Mesendoderm (in vitro differentiated cells): ENCODE measurements at places on chromosomes 2 and 18.

DNA sequence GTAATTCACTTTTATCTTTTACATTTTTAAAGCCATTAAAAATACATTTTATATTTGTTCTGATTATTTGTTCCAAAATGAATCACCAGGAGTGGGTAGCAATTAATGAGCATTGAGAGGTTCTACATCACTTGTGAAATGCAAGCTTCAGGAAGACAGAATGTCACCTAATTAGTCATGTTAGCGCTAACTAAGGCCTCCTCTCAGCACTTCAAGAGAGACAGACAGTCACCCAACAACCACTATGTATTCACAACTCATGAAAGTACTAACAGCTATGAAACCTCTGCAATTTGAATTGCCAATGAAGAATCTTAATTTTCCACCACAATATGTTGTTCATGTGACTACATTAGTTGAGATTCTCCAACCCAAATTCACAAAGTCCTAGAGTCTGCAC is 611.0 kb downstream of the KCNJ3 start:
- no peaks in the 10 kb centered on the region for H3K36me3 ChIP-seq
- H3K4me3 ChIP-seq = no peak overlapping the region
- H3K4me1 ChIP-seq = no peaks in the 10 kb centered on the region
- H3K27me3 ChIP-seq = no peaks in the 10 kb centered on the region

GRCh38 chr2:17460371-17461086 is 57.7 kb downstream of the RAD51AP2 start:
- no peak overlapping the region for H3K4me3 ChIP-seq
- no peaks in the 10 kb centered on the region for H3K27me3 ChIP-seq
- no peaks in the 10 kb centered on the region for H3K4me1 ChIP-seq
- H3K36me3 ChIP-seq = no peaks in the 10 kb centered on the region
- H3K27ac ChIP-seq = no peak overlapping the region
- DNase-seq = no peak

- no peaks in the 10 kb centered on the region for H3K36me3 ChIP-seq
- no peak overlapping the region for H3K27ac ChIP-seq
- H3K4me3 ChIP-seq = no peak overlapping the region
Measured at GRCh38 chr2:579961-580360, 97.2 kb downstream of the TMEM18 start.

DNA sequence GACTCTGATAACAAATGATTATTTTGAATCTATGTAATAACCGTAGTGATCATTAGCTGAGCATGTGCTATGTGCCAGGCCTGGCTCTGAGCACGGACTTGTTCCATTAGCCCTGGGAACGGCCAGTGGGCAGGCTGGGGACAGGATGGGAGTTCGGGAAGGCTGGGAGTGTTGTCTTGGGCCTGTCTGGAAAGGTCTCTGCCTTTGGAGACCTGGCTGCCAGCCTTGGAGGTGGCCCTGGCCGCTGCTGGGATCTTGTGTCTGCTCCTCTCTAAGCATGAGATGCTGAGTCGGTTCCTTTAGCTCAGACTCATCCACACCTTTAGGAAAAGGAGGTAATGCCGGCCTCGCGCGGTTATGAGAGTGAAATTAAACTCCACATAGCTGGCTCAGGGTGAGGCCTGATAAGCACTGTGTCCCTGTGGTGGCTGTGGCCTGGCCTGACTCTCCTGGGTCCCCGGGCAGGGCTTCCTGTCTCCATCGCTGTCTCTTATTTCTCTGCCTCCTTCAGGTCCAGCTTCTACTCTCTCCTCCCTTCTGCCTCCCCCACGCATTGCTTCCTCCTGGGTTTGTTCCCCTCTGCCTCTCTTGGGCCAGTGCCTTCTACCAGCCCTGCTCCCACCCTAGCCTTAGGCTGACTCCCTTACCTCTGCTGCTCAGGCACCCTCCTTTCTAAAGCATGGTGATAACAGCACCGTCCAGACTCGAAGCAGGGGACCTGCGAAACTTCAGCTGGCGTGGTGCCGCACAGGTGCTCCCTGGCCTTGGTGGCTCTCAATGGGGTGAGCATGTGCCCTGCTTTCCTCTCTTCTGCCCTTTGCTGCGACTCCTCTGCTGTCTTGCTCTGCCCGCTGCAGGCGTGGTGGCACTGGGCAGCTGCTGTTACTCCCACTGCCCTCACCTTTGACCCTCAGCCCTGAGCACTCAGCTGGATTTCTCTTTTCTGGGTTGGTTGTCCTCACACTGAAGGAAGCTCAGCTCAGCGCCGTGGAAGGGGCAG is 41.8 kb downstream of the NCK2 start:
- no peak for DNase-seq
- H3K36me3 ChIP-seq = no peaks in the 10 kb centered on the region
- H3K27ac ChIP-seq = no peak overlapping the region
- no peaks in the 10 kb centered on the region for H3K27me3 ChIP-seq

DNA sequence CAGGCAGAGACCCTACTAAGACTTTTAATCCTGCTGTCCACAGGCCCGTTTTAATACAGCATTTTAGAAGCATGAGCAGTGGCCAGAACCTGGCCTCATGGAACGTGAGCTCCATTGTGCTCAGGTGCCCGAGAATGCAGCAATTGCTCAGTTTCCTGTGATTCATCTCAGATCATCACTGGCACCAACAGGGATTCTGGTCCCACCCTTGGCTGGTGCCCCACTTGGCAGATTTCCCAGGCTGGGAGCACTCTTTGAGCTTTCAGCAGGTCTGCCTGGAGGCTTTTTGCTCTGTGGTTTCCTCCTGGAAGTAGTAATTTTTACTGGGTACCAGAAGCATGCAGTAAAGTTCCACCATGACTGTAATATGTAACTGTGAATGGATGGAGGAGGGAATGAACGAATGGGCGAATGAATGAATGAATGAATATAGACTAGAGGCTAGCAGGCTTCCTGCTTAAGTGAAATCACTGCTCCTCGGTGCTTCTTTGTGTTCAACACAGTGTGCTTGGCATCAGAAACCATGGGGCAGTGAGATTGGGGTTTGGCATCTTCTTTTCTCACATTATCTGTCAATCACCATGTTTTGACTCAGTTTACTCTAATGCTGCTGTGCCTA is 312.9 kb downstream of the PRKCE start:
- no peaks in the 10 kb centered on the region for H3K36me3 ChIP-seq
- H3K4me1 ChIP-seq = no peaks in the 10 kb centered on the region
- no peak for DNase-seq
- no peak overlapping the region for H3K4me3 ChIP-seq
- H3K27me3 ChIP-seq = no peaks in the 10 kb centered on the region
- H3K27ac ChIP-seq = no peak overlapping the region

DNA sequence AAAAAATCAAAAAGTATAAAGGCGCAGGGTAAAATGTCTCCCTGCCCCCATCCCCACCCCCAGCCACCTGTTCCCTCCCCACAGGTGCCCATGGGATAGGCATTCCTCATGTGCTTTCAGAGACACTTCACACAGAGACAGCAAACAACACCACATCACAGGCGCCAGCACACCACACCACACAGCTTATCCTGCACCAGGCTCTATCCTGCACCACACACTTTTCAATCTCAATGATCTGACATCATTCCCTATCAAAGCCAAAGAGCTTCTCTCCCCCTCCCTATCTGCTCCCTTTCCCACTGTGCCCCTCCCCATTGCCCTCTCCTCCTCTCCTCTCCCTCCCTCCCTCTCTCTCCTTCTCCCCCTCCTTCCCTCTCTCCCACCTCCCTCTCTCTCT is 15.5 kb downstream of the FAM178B start:
- no peaks in the 10 kb centered on the region for H3K27me3 ChIP-seq
- no peaks in the 10 kb centered on the region for H3K4me1 ChIP-seq
- no peaks in the 10 kb centered on the region for H3K36me3 ChIP-seq

GRCh38 chr2:144339048-144339447 is 180.9 kb downstream of the ZEB2 start:
- H3K27ac ChIP-seq = no peak overlapping the region
- no peaks in the 10 kb centered on the region for H3K27me3 ChIP-seq
- no peaks in the 10 kb centered on the region for H3K36me3 ChIP-seq
- H3K4me3 ChIP-seq = no peak overlapping the region

DNA sequence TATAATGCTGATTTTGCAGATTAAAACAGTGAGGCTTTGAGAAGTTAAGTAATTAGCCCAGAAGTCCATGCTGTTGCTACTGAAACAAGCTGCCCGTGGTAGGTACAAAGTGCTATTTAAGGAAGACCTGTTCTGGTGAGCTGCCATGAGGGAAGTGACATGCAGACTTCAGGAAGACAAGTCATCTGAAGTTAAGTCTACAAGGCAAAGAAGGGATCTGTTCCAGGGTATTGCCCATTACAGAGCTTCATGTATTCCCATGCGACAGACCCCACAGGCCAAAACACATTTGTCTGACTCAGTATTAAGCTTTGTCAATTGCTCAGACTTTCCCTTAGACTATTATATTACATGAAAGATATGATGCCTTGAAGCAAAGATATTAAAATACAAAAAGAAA is 520.8 kb downstream of the FBXO15 start:
- no peak overlapping the region for H3K4me3 ChIP-seq
- no peaks in the 10 kb centered on the region for H3K36me3 ChIP-seq

DNA sequence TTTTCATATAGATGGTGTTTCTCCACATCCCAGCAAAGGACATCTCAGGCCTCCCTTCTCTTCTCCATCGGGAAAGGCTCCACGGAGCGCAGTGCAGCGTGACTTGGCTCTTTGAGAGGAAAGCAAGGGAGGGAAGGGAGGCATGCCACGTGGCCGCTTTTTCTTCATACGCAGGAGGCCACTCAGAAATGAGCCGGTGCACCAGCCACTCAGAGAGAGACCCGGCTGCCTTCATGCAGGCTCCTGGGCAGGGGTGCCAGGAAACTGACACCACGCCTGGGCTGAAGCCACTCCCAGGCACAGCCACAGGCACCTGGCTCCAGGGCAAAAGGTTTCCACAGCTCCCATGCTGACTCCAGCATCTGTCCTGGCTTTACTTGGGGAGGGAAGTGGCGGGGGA is 11.1 kb upstream of the LOXHD1 start:
- no peaks in the 10 kb centered on the region for H3K4me1 ChIP-seq
- no peaks in the 10 kb centered on the region for H3K27me3 ChIP-seq
- no peak for DNase-seq
- H3K27ac ChIP-seq = no peak overlapping the region

DNA sequence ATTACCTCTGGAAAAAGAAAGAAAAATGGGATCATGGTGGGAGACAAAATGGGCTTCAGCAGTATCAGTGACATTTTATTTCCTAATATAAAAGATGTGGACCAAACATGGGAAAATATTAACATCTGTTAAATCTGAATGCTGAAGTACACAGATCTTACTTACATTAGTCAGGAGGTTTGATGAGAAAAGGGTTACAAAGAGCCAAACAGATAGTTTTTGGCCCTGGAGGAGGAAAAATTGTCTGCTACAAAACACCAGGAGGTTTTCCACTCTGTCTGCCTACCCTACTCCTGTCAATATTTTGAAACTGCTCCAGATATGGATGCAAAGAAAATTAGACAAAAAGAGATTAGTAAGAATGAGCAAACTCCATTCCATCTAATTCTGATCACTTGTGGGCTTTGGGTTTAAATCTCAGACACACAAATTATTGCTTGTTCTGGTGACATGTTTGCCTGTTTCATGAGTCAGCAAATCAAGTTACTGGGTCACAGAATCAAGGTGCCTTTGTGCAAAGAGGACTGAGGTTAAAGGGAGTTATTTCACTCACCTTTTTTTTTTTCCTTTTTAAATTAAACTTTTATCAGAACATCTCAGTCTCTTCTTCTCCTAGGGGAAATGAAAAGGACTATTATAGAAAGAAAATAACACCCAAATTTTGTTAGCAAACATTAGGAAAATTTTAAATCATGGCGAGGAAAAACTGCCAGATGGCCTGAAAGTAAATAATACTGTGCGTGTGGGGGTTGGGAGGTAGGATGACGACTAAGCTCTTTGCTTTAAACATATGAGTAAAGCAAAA is 87.0 kb upstream of the SPATS2L start:
- no peak overlapping the region for H3K4me3 ChIP-seq
- H3K4me1 ChIP-seq = no peaks in the 10 kb centered on the region
- no peaks in the 10 kb centered on the region for H3K36me3 ChIP-seq

GRCh38 chr2:58918141-58918540 is 677.0 kb upstream of the FANCL start:
- no peaks in the 10 kb centered on the region for H3K36me3 ChIP-seq
- H3K27me3 ChIP-seq = no peaks in the 10 kb centered on the region
- DNase-seq = peak; percentile 25
- H3K4me3 ChIP-seq = no peak overlapping the region
- H3K4me1 ChIP-seq = peaks cover 2% of the 10 kb centered on the region
- H3K27ac ChIP-seq = no peak overlapping the region

- no peak for DNase-seq
- no peak overlapping the region for H3K4me3 ChIP-seq
- H3K4me1 ChIP-seq = no peaks in the 10 kb centered on the region
- no peak overlapping the region for H3K27ac ChIP-seq
- no peaks in the 10 kb centered on the region for H3K36me3 ChIP-seq
- H3K27me3 ChIP-seq = no peaks in the 10 kb centered on the region
Measured at GRCh38 chr2:226440127-226440918, 359.3 kb downstream of the IRS1 start.

GRCh38 chr2:60735496-60736250 is 20.4 kb upstream of the PAPOLG start:
- H3K4me3 ChIP-seq = peak overlapping the region; percentile 82
- H3K4me1 ChIP-seq = no peaks in the 10 kb centered on the region
- peak; percentile 44 for DNase-seq

DNA sequence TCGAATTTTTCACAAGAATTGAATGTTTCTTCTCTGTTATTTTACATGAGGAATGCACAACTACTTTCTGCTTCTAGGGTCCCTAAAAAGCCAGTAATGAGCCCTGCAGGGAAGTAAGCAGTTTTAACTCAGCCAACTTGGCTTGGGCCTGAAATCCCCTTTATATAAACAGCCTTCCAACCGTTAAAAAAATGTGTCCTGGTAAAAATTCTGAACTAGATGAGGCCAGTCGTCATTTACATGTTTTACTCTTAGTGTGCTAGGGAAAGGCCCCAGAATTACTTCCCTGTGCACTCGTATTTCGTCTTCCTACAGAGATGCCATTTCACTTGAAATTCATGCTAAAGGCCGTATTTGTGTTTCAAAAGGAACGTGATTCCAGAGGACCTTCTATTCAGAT is 42.4 kb upstream of the RPE start:
- H3K36me3 ChIP-seq = no peaks in the 10 kb centered on the region
- H3K27ac ChIP-seq = no peak overlapping the region
- DNase-seq = no peak
- no peaks in the 10 kb centered on the region for H3K27me3 ChIP-seq
- H3K4me1 ChIP-seq = no peaks in the 10 kb centered on the region
- H3K4me3 ChIP-seq = no peak overlapping the region
